ENCODE measurements at places on chromosomes 3 and 15. TPM values are rescaled to one million over a fixed set of nuclear protein-coding genes. Genes with fewer than 3 reads are reported as not detected.

RAD18 gene
- polyA plus RNA-seq = 4.7 TPM

CKMT1A gene
- not detected for polyA plus RNA-seq

FAM81A gene
- polyA plus RNA-seq = 1.4 TPM

ANKDD1A gene
- 6.1 TPM for polyA plus RNA-seq

BNC1 gene
- polyA plus RNA-seq = 1.8 TPM

ITIH1 gene
- not detected for polyA plus RNA-seq

DNAJA4 gene
- polyA plus RNA-seq = 92.8 TPM

HSPBAP1 gene
- 6.8 TPM for polyA plus RNA-seq

DAZL gene
- not detected for polyA plus RNA-seq

GPR62 gene
- 0.89 TPM for polyA plus RNA-seq

AHSG gene
- not detected for polyA plus RNA-seq

GRCh38 chr3:54270816-54271526 is 148.6 kb downstream of the CACNA2D3 start:
- DNase-seq = no peak

DNA sequence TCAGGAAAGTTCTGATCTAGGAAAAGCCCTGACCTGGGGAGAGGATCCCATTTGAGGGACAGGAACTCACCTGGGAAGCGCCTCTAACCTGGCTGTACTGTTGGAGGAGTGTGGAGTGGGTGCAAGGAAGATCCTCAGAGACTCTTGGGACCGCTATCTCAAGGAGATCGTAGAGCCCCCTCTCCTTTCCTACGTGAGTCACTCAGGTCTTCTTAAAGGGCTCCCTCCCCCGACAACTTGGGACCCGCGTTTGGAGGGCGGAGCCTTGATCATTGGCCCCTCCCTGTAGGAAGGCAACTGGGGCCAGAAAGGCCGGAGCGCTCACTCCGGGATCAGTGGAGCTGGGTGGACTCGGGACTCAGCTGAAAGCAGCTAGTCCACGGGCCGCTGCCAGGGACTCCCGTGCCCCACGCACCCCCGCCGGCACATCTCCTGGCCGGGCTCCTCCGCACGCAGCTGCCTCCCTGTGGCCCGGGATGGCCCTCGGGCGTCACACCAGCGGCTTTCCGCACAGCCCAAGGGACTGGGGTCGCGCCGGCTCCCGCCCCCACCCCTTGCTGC is 520 bp downstream of the SLC26A6 start:
- no peak for DNase-seq

GRCh38 chr3:149407898-149408297 is 30.4 kb upstream of the TM4SF1 start:
- DNase-seq = no peak

DNA sequence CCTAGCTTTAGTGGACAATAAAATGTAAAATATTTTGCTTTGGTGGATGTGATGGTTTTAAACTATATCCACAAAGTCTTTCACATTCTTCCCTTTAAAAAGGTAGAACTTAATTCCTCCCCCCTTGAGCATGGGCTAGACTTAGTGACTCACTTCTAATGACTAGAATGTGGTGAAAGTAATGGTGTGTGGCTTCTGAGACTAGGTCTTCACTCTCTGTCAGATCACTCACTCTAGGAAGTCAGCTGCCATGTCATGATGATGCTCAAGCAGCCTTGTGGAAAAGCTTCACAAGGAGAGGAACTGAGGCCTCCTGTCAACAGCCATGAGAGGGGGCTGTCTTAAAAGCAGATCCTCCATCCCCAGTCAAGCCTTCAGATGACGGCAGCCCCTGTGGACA is 4.2 kb downstream of the LRRC2 start:
- DNase-seq = no peak

DNA sequence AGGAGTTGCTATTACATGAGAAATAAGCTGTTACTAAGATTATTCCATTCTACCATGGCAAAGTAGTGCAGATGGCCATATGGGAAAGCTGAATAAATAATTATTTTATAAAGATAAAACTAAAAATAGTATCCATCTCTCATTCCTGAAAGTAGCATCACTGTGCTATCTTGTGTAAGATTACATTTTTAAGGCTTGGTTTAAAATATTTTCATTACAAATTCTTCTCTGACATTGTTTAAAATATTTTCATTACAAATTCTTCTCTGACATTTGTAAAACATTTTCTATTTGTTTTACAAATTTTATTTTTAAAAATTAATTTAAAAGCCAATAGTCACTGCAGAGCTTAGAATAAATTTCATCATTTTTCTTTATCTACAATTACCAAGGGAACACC is 665.5 kb upstream of the NAALADL2 start:
- no peak for DNase-seq

DNA sequence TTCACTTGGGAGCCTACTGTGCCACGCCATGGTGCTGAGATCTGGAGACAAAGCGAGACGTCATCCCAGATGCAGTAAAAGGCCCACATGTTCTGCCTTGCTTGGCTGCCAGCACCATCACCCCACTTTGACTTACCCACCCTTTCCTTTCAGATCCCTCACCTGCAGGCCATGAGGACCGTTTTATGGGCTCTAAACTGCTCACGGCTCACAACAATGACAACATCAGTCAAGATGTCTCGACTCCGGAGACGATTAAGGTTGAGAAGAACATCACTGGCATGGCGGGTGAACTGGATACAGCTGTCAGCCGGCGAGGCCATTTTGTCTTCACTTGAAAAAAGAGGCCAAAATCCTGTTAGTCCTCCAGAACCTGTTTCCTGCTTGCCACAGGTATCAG is 11.9 kb downstream of the BCL6 start:
- DNase-seq = no peak

- DNase-seq = no peak
Observed at GRCh38 chr3:126983276-126983652, 349 bp downstream of the PLXNA1 start.

DNA sequence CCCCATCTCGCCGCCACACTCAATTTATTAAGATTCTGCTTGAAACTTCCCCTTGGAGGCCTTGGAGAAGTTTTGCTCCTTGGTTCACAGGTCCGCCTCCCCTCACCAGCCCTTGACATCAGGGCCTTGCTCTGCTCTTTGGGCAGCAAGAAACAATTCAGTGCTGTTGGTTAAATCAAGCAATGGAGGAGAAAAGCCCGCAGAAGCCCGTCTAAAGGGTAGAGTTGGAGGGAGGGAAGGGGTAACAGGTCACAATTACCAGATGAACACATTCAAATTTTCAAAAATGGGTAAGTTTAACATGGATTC is 429 bp downstream of the PARP9 start:
- DNase-seq = no peak

- no peak for DNase-seq
Observed at GRCh38 chr3:48538451-48538850, 18.2 kb downstream of the PFKFB4 start.

GRCh38 chr3:129893581-129894070 is at the start of gene TMCC1:
TMCC1 (minus strand) TSS chr3:129893711.
- no peak for DNase-seq

DNA sequence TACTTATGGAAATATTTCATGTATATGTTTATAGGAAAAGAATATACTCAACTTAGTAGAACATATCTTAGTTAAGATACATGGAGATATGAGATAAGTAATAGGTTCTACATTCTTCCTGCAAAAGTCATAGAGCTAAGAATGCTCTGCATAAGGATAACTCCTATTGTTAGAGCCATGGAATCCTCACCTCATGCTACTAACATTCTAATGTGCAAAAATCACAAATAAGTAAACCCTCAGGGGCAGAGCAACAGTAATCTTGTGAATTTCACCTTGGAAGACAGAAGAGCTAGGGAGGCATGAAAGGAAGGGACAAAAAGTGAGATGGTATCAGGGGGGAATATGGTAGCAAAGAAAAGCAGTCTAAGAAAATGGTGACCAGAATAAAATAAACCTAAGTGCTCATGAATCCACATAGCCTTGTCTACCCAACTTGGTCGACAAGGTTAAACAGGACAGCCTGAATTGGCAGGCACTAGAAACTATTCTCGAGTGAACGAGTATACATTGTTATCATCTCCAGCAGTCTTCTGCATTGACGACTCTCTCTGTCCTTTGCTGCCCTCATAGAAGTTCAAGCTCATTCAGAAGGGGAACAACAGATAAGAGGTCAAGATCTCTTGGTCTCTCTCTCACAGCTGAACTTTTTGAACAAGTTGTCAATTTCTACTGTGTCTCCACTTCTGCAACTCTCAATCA is 52.8 kb downstream of the XRN1 start:
- no peak for DNase-seq

DNA sequence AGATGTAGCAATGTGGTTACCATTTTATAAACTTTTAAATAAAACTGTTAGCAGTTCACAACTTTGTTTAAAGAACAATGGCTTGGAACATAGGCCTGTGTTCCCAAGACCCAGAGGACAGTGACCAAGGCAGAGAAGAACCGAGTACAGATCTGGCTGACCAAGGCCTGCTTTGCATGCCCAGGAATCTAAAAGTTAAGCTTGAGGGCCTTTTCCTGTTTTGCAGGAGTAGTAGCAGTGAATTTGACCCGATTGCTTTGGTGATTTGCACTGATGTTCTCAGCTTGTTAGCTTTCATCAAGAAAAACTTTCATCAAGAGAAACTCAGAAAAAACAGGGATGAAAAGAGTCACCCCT is 9.9 kb downstream of the FILIP1L start:
- DNase-seq = no peak

- DNase-seq = no peak
Observed at GRCh38 chr15:31352339-31352751, 25.7 kb downstream of the KLF13 start.

- peak; percentile 2 for DNase-seq
Observed at GRCh38 chr3:62277450-62277849, 95.9 kb downstream of the FEZF2 start.

- no peak for DNase-seq
Observed at GRCh38 chr3:170499562-170500156, 81.0 kb downstream of the CLDN11 start.

DNA sequence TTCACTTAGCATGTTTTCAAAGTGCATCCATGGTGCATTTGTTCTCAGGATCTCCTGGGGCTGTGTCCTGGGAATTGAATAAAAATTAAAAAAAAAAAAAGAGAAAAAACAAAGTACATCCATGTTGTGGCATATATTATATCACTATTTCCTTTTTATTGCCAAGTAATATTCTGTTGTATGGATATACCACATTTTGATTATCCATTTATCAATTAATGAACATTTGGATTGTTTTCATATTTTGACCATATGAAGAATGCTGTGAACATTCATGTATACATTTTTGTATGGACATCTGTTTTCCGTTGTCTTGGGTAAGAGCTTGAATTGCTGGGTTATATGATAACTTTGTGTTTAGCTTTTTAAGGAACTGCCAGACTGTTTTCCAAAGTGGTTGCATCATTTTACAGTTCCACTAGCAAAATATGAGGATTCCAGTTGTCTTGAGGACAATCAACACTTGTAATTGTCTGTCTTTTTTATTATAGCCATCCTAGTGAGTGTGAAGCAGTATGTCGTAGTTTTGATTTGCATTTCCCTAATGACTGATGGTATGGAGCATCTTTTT is 44.5 kb downstream of the CTDSPL2 start:
- DNase-seq = no peak

GRCh38 chr15:74631408-74631807 is 15.8 kb downstream of the CLK3 start:
- DNase-seq = no peak

- no peak for DNase-seq
Observed at GRCh38 chr15:100696452-100696851, 94.1 kb downstream of the ASB7 start.

GRCh38 chr3:157533298-157534070 is 30.3 kb upstream of the VEPH1 start:
- DNase-seq = no peak

DNA sequence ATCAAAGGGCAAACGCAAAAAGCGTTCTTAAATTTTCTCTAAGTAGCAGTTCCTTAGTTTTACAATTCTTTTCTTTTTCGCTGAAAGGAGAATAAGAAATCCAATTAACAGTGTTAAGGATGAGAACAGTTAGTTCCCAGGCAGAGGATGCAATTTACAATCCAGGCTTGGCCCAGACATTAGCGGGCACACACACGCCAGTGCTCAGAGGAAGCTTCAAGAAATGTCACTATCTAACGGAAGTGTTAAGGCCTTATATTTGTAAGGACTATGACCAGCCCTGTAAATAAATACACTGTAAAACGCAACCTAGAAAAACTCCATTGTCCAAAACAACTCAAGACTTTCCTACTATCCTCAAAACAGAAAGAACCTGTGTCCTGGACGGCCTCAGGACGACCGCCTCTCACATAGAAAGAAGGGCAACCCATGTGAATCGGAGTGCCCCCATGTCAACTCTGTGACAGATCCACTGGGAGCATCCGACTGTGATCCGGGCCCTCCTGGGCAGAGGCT is 1.3 kb downstream of the ACAP2 start:
- DNase-seq = no peak

DNA sequence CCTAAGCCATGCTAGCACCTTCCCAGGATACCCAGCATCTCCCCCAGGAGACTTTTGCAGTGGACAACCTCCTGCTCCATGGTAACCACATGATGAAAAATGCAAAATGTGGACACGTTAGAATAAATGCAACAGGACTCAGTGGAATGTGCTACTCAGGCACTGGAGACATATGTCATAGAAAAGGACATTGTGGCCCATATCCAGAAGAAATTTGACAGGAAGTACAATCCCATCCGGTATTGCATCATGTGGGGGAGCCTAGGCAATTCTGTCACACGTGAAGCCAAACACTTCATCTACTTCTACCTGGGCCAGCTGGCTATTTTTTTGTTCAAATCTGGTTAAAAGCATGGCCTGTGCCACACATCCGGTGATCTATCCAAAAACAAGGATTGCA is 227.2 kb upstream of the GPR149 start:
- no peak for DNase-seq

DNA sequence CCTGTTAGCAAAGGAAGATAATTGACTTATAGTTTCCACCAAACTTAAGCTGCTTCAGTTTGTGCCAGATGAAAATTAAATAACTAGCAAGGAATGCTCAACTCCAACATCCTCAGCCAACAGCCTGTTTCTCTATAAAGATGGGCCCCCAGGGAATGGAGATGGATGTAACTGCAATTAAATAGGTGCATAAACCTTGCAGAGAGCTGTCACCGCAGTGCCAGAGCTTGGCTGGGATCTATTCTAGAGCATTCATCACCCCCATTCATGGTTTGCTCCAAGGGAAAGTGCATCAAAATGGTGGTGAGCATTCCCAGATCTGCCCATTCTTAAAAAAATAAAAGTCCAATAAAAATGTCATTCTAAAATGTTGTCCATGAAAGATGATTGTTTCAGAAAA is 19.7 kb upstream of the RORA start:
- DNase-seq = no peak

DNA sequence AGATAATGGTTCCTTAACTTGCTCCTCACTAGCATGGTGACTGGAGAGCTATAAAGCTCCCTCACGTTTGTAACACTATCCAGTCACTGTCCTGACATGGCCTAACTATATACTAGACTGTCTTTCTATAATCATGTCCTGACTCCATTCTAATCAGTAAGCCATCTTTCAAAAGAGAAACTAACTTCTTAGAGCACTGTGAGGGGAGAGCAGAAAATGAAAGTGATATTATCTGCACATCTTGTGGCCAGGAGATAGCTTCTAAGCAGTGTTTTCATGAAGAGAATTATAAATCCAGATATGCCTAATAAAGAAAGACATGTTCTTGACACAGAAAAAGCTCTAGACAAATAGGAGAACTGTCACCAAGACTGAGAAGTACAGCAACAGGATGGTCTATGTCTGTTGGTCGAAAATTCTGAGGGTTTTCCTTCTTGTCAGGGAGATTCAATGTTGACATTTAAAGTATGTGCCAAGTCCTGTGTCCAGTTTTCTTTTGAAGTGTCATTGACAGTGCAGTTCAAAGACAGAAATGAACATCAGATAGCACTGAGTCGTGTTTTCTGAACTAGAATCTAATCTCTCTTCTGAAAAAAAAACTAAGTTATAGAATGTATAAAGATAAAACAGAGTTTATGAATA is 230.6 kb upstream of the PEX5L start:
- no peak for DNase-seq
